ENCODE measurements at places on chromosomes 4 and X. TPM values are rescaled to one million over a fixed set of nuclear protein-coding genes. Genes with fewer than 3 reads are reported as not detected.

DNA sequence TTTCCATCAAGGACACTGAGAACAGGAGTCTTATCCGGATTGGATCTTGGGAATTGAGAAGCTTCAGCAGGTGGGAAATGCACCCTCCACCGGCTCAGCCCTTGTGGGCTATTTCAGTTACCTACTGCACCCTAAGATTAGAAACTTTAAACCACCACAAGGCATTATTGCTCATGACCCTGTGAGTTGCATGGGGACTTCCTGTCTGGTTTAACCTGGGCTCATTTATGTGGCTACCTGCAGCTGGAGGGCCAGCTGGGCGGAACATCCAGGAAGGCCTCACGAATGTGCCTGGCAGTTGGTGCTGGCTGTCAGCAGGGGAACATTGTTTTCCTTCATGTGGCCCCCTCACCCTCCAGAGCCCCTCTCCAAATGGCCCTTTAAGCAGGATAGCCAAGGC, 164.1 kb downstream of the DEFB131A start:
- DNase-seq: no peak

DNA sequence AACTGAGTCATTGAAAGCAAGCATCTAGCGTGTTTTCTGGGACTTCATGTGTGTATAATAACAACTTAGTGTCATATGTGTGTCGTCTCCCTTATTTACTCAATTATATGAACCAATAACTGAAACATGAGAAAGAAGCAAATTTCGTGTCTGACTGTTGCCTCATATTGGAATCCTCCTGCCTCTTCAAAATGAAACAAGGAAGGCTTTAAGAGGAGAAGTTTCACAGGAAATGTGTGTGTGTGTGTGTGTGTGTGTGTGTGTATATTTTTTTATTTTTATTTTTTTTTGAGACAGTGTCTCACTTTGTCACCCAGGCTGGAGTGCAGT, 145.8 kb upstream of the SFRP2 start:
- DNase-seq: peak; percentile 49

DNA sequence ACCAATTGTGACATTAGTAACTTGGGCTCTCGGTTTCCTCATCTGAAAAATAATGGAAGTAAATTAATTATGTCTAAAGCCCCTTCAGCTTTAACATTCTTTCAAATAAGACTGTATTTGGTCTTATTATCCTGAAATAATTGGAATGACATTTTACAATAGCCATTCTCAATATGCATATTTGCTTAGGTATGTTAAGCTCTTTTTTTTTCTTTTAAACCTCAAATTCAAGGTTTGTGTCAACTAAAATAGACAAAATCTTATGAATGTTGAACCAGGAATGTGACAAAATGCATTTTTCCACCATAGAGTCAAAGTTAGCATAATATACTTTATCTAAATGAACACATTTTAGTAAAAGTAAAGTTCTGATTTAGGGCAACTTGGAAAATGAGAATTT, 34.4 kb upstream of the TET2 start:
- DNase-seq: no peak

DNA sequence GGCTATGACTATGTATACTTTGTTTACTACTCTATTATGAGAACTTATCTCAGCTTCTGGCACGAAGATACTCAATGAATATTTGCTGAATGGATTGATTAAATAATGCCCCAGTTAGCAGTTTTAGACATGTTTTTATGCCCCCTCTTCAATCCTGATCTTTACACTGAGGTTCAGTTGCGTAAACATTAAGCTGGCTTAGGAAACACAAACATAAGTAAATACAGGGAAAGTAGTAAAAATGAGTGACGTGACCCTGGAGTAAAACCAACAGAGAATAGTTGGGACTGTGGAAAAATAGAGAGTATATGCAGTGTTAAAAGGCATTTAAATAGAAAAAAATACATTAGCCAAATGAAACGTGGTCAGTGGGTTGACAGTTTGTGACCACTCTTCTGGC, 387.0 kb upstream of the ACTRT1 start:
- DNase-seq: no peak

DNA sequence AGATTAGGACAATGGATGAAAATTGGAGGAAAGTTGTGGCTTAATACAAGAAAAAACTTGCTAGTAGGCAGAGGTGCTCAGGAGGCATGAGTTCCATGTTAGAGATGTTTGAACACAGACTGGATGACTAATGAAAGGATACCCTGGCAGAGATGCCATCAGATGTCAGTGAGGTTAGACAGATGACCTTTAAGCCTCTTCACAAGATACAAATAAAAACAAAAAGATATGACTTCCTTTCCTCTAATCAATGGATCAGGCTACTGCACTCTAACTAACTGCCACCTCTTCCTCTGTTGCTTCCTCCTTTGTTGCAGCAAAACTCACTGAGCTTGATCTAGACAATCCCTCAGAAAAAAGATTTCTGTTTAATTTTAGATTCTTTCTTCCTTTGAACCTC, 14.7 kb downstream of the STAP1 start:
- DNase-seq: no peak

- DNase-seq: no peak
These were observed 127.0 kb downstream of the PCDH7 start for GRCh38 chr4:30847167-30847566.

DNA sequence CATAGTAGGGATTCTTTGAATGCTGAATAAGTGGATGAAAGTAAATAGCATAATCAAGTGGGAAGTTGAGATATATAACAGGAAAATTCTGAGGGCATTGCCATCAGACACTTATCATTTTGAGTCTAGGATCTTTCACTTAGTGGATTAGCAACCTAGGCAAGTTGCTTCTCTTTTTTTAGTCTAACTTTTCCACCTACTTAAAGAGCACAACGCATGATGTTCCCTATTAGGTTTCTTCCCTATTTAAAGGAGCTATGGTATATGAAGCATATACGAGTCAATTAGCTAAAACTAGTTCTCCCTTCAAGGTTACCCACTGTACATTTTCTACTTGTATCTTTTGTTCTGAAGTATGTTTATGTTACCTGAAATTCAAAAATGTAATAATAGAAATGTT, 67.1 kb upstream of the HS3ST1 start:
- no peak for DNase-seq

- DNase-seq: peak; percentile 6
These were observed 1.7 kb upstream of the MTNR1A start for GRCh38 chr4:186557061-186557460.

GRCh38 chr4:86032476-86033022, 327.3 kb downstream of the MAPK10 start:
- DNase-seq: peak; percentile 93

DNA sequence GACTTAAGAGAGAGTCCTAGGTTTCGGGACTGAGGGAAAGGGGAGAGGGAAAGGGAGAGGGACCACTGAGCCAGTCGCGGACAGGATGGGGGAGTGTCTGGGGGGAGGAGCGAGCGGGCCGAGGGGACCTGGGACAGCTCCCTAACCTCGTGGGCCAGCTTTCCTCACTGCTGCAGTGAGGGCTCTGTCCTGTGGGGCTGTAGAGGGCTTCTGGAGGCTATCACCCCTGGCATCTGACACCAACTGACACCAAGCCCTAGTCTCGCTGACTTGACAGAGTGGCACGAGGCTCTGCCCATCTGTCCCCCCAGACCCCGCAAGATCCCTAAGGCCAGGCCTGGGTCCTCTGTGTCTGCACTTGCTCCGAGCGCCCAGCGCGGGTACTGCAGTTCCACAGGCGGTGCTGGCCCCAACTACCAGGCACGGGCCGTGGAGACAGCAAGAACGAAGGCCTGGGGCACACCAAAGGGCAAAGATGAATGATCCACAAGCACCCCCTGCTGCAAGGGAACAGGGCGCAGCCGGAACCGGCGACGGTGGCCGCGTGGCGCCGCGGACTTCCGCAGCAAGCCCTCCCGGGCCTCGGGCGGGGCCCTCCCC, 465 bp downstream of the HAUS7 start:
- peak; percentile 66 for DNase-seq

GRCh38 chrX:70032792-70033191, 16.9 kb downstream of the AWAT2 start:
- DNase-seq: no peak

GRCh38 chrX:150227321-150227860, 135.7 kb upstream of the MAMLD1 start:
- no peak for DNase-seq

DNA sequence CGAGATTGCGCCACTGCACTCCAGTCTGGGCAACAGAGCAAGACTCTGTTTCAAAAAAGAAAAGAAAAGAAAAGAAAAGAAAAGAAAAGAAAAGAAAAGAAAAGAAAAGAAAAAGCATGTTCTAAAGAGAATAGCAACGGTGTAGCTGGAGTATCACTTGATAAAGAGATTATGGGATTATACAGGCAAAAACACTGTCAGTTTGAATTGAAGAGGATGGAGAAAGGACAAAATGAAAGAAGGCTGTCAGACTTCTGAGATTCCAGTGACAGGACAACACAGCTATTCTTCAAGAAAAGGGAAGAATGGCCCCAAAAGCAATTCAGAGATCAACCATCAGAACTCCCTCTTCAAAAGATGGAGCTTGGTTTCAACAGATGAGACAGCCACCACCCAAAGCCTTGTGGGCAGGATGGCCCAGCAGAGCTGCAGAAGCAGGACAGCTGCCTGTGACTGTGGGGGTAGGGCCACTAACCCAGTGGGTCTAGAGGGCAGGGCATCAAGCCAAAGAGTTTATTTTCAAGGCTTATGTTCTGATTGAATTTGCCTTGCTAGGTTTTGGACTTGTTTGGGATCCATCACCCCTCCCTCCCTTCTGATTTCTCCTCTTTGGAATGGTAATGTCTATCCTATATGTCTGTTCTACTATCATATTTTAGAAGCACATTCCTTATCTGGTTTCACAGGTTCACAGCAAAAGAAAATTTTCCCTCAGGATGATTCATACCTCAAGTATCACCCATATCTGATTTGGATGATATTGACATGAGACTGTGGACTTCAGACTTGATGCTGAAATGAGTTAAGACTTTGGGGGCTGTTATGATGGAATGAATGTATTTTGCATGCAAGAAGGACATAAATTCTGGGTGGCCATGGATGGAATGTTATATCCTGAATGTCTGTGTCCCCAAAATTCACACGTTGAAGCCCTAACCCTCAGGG, 17.5 kb downstream of the RFC1 start:
- peak; percentile 19 for DNase-seq

DNA sequence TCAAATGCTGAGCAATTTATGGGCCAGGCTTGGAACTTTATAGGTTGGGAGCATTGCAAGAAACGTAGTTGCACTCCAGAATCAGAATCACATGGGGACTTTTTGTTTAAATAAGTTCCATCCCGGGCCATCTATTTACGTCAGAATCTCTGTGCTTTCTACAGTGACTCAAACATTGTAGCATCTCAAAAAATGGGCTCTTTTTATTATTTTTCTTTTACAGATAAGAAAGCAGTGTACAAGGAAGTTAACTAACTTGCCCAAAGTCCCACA, 10.2 kb downstream of the CC2D2A start:
- DNase-seq: peak; percentile 75

GRCh38 chr4:53709693-53710092, 118.4 kb upstream of the LNX1 start:
- peak; percentile 25 for DNase-seq

DNA sequence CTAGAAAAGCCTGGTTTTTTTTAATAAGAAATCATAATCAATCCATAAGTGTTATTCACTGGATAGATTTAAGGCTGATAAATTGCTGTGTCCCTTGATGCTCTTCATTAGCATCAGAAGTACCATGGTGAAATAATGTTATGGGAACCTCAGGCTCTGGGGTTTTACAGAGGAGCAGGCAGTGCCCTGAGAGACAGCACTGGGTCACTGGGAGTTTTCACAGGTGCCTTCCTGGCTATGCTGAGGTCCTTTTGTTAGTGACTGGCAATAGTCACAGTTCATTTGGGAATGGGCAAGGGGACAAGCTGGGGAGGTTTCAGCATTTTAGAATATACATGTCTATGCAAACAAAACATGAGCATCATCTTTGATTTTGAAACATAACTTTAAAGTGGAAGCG, 38.6 kb downstream of the ANK2 start:
- no peak for DNase-seq

DNA sequence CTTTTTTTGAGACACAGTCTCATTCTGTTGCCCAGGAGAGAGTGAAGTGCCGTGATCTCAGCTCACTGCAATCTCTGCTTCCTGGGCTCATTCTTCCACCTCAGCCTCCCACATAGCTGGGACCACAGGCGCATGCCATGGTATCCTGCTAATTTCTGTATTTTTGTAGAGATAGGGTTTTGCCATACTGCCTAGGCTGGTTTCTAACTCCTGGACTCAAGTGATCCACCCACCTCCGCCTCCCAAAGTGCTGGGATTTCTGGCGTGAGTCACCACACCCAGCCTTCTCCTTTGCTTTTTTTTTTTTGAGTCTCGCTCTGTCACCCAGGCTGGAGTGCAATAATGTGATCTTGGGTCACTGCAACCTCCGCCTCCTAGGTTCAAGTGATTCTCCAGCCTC, 94.1 kb downstream of the PDS5A start:
- peak; percentile 27 for DNase-seq

GRCh38 chrX:107348051-107348450, 101.4 kb upstream of the FRMPD3 start:
- no peak for DNase-seq

DNA sequence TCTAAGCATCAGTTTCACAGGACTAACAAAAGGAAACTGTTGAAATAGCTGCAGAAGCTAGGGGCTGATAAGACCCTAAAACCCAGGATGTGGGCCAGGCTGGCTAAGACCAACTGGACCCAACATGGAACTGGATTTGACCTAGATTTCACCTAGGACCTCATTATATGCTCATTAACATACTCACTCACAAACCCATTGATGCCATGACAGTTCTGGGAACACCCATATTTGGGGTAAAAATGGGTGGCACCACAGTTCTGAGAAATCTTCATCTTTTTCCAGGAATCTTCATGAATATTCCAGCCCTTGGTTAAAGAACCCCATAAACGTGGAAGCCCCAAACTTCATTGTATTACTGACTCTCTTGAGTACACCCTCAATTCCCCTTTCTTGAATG, 41.1 kb downstream of the HSD17B13 start:
- DNase-seq: no peak

DNA sequence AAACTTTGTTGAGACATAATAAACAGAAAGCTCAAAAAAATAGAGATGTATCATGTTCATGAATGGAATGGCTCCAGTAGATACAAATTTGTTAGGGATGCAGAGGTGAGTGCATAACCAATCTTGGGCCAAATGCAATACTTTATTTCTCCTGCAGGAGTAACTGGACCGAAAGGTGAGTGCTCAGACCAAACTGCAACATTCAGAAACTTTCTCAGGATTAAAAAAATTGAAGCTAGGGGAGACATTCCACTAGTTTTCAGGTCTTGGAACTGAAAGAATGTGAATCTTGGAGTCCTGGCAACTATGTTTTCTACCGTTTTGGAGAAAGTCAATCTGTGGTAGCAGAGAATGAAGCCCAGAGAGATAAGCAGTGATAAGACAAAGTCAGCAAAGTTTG, 21.2 kb upstream of the LCORL start:
- no peak for DNase-seq

GRCh38 chr4:108272046-108272445, 103.3 kb upstream of the LEF1 start:
- DNase-seq: no peak

- DNase-seq: no peak
These were observed 65.0 kb upstream of the DDX60 start for GRCh38 chr4:168383510-168383909.

Gene ACOX3
- total RNA-seq: 33.8 TPM

Gene SPANXB1
- total RNA-seq: not detected

Gene SHROOM4
- 1.7 TPM for total RNA-seq

Gene HEPH
- total RNA-seq: 42.4 TPM

Gene FGFR3
- 0.97 TPM for total RNA-seq

Gene CLDN22
- not detected for total RNA-seq

Gene ADRA2C
- 2.2 TPM for total RNA-seq

Gene ZNF157
- total RNA-seq: not detected

Gene N4BP2
- total RNA-seq: 3.0 TPM

Gene TLR6
- total RNA-seq: 3.4 TPM

All from GM23248 (cell line).